Dermis blood vessel endothelial cell (primary cell): ENCODE measurements at places on chromosomes 4 and X. TPM values are rescaled to one million over a fixed set of nuclear protein-coding genes. Genes with fewer than 3 reads are reported as not detected.

Gene CFP
- total RNA-seq, result 0.19 and 0.85 TPM in 2 replicates

DNA sequence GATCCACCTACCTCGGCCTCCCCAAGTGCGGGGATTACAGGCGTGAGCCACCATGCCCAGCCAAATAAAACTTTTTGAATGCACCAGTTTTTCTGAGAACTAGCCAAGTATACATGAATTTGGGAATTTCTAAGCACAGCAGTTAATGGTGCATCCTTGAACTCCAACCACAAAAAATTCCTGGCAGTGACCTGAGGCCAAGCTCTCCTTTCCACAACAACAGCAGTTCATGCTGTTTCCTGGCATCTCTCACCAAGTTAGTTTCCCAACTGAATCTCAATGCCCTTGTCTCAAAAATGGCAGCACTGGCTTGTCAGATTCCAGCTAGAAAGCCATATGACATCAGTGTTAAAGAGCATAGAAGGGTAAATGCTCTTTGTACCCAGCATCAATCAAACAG is 15.9 kb upstream of the XKRX start:
- no peak for DNase-seq

DNA sequence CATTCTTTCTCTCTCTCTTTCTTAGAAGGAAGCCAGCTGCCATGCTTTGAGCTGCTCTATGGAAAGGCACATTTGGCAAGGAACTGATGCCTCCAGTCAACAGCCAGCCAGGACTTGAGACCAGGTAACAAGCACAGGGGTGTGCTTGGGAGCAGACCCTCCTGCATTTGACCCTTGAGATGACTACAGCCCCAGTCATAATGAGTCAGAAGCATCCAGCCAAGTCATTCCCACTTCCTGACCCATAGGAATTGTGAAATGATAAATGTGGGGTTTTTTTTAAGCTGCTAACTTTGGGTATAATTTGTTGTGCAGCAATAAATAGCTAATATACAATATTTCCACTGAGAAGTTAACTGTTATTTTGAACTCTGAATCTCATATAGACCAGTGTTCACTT is 446.9 kb downstream of the GRXCR1 start:
- DNase-seq, result no peak

GRCh38 chr4:33837043-33837838 is 2407.1 kb downstream of the ARAP2 start:
- no peak for DNase-seq
